ENCODE measurements at places on chromosomes 16 and 17.

DNA sequence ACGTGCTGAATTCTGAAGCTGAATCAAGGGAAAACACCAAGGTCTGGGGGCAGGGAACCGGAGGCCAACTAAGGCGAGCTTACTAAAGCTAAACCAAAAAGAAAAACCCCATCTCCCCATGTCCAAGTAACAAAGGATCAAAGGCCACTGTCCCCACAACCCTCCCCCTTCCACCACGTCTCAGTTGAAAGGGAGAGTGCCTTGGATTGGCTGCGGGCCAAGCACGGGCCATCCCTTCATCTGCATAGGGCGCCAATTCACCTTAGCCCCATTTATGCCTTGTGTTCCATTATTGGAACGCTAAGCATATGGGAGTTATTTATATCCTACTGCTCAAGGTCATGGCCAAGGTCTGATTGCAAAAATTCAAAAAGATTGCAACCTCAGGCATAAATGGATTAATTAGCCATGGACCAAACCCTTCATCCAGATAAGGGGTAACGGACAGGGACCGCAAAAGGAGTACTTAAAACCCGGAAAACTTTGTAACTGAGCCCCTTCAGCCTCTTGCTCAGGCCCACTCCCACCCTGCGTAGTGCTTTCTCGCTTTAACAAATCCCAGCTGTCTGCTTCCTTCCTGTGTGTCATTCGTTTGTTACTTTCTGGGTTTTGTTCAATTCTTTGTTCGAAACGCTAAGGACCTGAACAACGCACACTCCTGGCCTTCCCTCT is 740 bp upstream of the ATP6V0D1 start:
- DNase-seq, result no peak

- no peak for DNase-seq
Measured at GRCh38 chr17:43454868-43455267, 28.9 kb upstream of the DHX8 start.

DNA sequence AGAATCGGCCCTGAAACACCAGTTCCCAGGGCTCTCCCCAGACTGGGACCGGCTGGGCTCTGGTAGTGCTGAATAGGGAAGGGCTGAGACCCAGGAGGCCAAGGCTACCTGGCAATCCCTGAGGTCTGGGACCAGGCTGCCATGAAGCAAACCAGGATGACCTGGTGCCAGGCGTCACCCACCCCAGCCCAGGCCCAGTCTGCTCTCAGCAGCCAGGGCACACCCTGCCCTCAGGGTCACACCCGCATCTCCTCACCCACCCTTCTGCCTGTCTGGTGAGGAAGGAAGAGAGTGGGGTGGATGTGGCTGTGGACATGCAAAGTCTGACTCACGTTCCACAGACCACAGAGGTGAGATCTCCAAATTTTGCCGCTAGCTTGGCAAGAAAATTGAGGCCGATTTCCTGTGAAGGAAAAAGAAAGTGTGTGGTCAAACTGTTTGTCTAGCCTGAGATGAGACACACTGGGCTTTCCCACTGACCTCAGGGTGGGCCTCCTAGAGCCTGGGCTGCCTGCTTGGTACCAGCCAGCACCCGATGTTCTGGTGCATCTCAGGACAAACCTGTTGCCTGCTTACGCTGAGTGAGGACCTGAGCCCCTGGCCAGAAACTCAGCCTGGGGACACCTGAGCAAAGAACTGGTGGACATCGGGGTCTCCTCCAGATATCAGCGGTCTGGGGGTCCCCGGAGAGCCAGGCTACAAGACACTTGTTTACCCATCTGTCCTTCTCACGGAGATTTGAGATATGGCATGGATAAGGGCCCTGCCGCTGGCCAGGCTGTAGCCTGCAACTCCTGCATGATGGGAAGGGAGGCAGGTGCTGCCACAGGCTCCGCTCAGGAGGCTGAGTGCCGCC is 6.3 kb upstream of the RAB37 start:
- no peak for DNase-seq

- no peak for DNase-seq
Measured at GRCh38 chr17:44006272-44006597, 1.8 kb downstream of the NAGS start.

- DNase-seq, result no peak
Measured at GRCh38 chr17:45144199-45145034, 3.9 kb upstream of the HEXIM1 start.

- DNase-seq, result no peak
Measured at GRCh38 chr16:28537076-28537475, 1.7 kb downstream of the NUPR1 start.

DNA sequence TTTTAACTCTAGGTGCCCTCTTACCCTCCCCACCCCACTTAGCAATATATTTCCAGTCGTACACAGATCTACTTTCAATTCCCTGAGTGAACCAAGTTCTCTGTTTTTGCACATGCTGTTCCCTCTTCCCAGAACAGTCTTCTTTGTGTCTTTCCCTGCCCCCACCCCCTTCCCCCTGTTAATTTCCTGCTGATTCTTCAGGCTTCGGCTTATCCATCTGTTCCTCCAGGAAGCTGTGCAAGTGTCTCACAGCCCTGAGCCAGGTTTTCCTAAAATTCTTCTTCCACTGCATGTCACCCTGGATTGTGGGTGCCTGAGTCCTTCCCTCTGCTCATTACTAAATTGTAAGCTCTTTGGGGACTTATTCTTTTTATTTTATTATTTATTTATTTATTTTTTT is 12.4 kb upstream of the SPOP start:
- no peak for DNase-seq

GRCh38 chr17:81702934-81703746 is at the start of gene MRPL12:
Gene MRPL12, plus strand, starts transcription at chr17:81703367. Its CDS starts 135 bp downstream, at chr17:81703502.
- peak; percentile 80 for DNase-seq

- DNase-seq, result no peak
Measured at GRCh38 chr17:65942592-65942991, 249.3 kb downstream of the CEP112 start.

DNA sequence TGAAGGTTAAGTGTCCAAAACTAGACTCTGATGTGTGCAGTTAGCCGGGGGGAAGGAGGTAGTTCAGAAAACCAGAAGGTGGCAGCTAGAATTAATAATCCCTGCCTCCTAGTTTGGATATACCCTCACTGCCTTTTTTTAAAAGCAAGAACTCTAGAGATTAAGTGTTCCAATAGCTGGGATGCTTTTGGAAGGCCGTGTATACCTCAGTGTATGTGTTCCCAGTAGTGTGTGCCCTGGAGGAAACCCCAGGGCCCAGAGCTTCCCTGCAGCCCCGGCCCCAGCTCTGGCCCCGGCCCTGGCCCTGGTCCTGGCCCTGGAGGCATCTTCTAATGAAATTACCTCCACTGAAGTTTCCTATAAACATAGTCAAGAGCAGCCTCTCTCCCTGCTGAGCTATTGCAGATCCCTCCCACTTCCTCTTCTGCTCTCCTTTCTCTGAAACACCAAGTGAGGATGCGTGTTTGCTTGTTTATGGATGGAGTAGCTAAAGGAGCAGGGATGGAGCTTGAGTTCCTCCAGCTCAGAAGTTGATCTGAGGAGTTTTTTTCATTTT is 130.7 kb downstream of the PRKCA start:
- no peak for DNase-seq

- no peak for DNase-seq
Measured at GRCh38 chr16:85029981-85030401, 2.4 kb downstream of the KIAA0513 start.

- no peak for DNase-seq
Measured at GRCh38 chr17:15453782-15454181, 13.6 kb downstream of the CDRT4 start.

DNA sequence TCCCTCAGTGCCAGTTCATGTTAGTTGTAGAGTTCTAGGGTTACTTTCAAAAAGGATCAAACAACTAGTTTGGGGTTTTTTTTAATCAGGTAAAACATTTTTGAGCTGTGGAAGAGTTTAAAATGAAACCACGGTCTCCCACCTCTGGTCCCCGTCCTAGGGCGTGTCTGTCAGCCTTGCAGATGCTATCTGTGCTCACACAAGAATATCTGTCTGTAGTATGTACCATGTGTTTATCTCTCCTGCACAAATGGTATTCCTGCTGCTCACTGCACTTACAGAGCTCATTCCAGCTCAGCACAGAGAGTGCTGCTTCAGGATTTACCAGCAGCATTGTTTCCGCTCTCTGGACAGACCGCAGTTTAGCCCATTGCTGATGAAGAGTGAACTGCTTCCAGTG is 38.9 kb downstream of the UBN1 start:
- no peak for DNase-seq

DNA sequence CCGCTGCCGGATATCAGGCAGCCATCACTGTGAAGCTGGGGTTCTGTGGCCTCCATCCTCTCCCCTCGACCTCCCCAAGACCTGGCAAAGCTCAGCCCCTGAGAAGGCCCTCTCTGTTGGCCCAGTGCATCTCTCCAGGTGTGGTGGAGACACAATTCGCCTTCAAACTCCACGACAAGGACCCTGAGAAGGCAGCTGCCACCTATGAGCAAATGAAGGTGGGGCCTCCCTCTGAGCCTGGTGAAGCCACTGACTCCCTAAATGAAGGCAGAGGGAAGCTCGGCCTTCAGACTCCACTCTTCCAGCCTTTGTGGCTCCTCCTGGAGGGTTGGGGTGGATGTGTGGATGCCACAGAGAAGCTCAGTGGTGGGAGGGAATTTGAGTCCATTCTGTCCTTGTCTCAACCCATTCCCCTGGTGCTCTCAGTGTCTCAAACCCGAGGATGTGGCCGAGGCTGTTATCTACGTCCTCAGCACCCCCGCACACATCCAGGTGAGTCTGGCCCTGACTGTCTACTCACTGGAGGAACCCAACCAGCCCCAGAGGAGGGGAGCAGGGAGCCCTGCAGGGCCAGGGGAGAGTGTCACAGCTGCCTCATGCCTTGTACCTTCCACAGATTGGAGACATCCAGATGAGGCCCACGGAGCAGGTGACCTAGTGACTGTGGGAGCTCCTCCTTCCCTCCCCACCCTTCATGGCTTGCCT is 1.7 kb upstream of the MRM1 start:
- no peak for DNase-seq

DNA sequence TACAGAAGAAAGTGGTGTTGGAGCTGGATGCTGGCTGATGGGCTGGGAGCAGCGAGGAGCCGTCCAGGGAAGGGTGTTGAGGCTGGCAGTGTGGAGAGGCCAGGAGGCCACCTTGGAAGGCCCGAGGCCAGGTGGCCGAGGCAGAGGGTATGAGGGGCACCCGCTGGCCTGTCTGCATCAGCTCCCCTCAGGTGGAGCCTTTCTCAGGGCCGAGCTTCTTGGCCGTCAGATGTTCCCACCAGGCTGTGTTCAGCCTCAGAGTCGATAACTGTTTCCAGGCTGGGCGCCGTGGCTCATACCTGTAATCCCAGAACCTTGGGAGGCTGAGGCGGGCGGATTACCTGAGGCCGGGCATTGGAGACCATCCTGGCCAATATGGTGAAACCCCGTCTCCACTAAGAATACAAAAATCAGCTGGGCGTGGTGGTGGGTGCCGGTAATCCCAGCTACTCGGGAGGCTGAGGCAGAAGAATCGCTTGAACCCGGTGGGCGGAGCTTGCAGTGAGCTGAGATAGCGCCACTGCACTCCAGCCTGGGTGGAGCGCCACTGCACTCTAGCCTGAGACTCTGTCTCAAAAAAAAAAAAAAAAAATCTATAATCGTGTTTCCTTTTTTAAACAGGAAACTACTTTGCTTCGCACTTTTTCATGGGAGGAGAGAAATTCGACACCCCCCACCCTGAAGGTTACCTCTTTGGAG is 25.3 kb downstream of the MGRN1 start:
- DNase-seq, result no peak

DNA sequence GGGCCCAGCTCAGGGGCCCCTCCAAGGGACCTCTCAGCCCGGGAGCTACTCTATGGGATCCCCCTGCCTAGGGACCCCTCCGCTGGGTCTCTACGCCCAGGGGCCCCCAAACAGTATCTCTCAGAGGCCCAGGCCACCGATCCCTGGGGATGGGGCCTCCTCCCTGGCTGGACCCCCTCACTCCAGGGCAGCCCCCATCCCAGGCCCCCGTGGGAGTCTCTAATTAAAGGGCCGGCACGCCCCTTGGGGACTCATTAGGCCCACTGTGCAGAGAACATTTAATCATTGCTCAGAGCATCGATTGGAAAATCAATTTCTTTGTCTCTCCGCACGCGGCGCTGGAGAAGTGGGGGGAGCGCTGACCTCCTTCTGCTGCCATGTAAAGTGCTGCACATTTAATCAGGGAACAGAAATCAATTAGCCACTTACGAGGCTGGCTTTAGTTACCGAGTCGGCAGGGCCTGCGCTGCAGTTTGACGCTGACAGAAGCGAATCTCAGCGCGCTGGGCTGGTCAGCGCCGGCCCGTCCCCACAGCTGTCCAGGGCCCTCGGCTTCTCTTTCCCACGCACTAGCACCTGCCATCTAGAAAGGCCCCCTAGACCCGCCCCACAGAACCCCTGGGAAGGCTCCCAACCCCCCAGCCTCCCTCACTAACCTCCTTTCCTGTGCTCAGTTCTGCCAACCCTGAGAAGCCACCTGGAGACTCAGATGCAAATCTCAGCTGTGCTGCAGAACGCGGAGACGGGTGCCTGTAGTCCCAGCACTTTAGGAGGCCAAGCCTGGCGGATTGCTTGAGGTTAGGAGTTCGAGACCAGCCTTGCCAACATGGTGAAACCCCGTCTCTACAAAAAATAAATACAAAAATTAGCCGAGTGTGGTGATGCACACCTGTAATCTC is 20.2 kb upstream of the C1QL1 start:
- no peak for DNase-seq

DNA sequence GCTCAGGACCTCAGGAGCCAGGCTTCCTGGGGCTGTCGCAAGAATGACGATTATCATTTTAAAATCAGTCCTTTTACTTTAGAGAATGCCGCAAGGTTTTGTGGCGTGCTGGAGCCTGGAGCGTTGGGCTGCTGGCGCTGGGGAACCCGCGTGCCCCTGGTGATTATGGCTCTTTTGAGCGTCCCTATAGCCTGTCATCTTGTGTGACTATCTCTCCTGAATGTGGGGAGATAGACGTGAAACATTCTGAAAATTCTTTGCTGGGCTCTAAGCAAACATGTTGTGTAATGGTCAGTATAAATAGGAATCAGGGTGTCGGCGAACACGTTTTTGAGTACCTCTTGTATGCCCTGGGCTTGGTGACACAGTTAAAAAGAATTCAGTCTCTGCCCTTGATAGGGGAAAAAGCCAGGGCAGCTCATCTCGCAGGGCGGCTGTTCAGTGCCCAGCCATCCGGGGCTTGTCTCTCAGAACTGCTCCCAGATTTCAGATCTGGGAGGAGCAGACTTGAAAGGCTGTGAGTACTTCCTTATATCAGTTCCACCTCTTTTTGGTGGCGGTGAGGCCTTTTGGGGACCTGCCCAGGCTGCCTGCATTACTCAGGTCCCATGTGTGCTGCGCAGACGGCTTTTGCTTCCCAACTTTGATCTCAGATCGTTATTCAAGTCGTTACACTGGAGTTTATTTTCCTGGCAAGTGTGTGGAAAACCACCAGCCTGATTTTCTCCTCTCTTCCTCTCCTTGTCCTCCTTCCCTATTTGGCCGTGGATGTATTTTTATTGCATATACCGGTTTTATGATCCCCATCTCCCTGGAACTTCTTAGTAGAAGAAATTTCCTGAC is 973 bp downstream of the SLC7A6 start:
- DNase-seq, result no peak

- no peak for DNase-seq
Measured at GRCh38 chr17:68210570-68211315, 37.1 kb upstream of the AMZ2 start.
